Activated CD8-positive, alpha-beta memory T cell treated with anti-CD3 and anti-CD28 coated beads for 24 hours (primary cell): ENCODE measurements at places on chromosomes 4 and X.

- DNase-seq = no peak
Observed at GRCh38 chrX:124555036-124555595, 208.8 kb downstream of the SH2D1A start.

GRCh38 chr4:163109967-163110366 lies 56.7 kb downstream of the NAF1 start:
- DNase-seq = no peak

GRCh38 chr4:108287834-108288413 lies 119.2 kb upstream of the LEF1 start:
- no peak for DNase-seq

DNA sequence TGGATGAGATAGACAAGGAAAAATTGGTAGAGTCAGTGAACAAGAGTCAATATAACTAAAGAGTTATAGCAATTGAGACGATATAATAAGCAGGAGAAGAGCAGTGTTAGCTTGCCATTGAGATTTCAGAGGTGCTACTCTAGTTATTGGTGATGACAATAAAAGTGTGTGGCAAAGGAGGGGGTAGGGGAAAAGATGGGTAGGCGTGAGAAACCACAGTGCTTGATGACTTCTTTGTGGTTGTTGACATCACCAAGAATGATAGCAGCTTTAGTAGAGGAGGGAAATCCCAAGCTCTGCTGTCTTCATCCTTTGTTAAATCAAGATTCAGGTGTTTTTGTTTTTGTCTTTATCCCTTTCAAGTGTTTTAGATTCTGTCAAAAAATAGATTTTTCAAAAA lies 179.9 kb upstream of the PPP3CA start:
- DNase-seq = peak; percentile 70

DNA sequence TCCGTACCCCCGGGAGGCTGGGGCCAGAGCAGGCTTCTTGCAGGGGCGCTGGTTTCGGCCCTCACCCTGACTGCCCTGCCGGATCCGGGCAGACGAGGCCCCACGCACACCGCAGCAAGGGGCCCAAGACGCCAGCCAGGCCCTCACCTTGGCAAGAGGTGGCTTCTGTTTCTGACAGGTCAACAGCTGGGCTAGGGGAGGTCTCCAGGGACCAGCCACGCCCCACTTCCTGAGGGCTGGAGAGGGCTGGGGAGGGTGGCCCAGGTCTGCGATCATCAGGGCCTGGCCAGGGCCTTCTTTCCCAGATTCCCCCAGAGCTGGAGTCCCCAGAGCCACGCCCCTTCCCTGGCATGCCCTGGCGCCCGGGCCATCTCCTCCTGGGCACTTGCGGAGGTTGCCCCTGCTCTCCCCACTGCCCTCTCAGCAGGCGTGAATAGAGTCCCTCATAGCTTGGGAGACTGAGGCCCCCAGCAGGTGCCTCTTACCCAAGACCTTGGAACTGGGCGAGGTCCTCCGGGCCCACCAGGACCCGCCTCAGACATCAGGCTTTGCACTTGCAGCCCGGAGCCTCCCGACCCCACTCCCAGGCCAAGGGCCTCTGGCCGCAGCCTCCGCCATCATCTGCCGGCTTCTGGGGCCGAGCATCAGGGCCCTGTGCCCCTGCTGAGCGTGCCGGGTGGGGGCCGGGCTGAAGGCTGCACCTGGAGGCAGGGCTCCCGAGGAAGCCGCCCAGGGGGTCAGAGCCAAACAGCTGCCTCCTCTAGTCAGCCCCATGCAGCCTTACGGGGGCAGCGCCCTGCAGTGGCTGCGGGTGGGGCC lies 6.3 kb upstream of the FGFR3 start:
- no peak for DNase-seq

DNA sequence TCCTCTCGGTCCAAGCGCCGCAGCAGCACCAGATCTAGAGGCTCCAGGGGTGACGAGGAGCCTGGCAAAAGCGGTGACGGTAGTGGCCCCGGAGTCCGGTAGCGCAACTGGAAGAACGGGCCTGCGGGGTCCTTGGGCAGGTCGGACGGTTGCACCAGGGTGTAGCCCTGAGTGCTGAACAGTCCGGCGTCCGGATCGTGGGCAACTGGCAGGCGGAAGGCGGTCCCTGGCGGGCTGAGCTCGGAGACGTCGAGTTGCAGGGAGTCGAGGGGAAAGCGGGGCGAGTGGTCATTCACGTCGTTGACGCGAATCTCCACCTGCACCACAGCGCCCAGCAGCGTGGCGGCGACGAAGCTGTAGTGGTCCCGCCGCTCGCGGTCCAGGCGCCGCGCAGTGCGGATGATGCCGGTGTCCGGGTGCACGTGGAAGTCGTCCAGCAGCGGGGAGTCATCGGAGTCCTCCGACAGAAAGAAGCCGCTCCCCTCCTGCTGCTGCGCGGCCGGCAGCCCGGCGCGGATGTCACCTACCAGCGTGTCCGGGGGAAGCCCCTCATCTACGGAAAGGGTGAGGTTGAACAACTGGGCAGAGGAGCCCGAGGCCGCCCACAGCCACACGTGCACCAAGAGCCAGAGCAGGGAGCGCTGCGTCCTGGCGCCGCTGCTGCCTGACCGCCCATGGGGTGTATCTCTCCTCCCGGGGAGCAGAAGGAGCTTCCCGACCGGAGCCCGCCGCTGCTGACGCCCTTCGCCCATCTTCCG lies 837 bp downstream of the DCHS2 start:
- peak; percentile 61 for DNase-seq

GRCh38 chrX:148582353-148582752 lies 81.9 kb downstream of the AFF2 start:
- DNase-seq = no peak

- DNase-seq = no peak
Observed at GRCh38 chr4:76558396-76559235, 123.6 kb downstream of the SHROOM3 start.

- no peak for DNase-seq
Observed at GRCh38 chr4:4613641-4614286, 71.9 kb upstream of the STX18 start.

DNA sequence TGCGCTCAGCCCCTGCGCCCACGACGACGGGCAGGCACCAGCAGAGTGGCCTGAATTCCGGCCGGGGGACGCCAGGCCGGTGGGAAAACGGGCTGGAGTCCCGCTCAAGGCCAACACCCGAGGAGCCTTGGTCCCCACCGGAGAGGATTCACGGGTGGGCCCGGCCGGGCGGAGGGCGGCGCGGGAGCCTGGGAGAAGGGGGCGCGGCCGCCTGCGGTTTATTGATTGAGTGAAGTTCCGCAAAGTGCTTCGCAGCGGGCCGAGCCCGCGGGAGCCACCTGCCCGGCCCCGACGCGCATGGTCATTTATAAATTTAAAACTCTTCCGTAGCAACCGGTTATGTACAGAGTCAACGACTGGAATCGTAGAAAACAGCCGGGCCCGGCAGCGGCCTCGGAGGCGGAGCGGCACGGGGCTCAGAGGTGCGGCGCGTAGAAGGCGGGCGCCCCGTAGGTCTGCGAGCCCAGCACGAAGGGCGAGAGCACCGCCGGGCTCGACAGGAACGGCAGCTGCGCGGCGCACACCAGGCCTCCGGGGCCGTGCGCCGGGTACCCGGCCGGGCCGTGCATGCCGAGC lies 3.6 kb downstream of the NKX1-1 start:
- DNase-seq = peak; percentile 54

DNA sequence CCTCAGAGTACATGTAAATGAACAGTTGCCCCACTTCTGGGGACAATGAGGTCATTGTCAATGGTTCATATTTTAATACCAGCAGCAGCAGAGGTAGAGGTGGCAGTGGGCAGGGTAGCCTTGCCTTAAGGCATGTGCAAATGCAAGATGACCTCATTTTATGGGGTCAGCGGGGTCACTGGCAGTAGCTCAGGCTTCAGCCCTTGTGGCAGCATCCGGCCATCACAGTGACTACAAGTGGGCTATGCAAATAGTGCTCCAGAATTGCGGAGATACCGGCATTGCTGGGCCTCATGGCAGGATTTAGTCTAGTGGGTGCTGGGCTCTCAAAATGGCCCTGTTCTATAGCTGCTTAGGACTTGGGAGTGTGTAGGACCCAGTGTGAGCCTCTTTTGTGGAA lies 144.7 kb downstream of the FAM47A start:
- DNase-seq = no peak

DNA sequence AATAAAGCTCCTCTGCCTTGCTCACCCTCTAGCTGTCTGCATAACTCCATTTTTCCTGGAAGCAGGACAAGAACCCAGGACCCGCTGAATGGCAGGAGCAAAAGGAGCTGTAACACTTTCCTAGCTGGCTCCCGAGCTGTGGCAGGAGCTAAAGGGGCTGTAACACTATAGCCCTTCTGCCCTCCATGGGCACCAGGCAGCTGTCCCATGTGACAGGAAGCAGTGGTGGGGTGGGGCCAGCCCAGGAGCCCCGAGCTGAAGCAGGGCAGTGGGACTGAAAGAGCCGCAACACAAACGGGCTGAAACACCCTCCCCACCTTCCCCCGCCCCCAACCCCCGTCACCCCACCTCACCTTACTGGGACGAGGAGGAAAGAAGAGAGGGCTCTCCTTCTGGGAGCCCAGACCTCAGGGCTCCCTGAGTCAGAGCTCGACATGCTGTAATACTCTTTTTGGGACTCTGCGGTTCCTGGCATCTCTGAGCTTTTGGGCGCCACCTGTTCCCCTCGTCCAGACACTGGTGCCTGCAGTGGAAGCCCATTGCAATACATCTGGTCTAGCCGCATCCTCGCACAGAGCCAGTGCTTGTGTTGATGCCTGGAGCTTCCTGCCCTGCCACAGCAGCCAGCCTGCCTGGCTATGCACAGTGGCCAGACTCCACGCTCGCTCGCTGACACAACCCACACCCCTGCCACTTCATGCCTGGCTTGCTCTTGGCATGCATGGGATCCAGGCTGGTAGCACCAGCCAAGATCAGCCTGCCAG lies 39.4 kb downstream of the PPM1K start:
- DNase-seq = peak; percentile 79

DNA sequence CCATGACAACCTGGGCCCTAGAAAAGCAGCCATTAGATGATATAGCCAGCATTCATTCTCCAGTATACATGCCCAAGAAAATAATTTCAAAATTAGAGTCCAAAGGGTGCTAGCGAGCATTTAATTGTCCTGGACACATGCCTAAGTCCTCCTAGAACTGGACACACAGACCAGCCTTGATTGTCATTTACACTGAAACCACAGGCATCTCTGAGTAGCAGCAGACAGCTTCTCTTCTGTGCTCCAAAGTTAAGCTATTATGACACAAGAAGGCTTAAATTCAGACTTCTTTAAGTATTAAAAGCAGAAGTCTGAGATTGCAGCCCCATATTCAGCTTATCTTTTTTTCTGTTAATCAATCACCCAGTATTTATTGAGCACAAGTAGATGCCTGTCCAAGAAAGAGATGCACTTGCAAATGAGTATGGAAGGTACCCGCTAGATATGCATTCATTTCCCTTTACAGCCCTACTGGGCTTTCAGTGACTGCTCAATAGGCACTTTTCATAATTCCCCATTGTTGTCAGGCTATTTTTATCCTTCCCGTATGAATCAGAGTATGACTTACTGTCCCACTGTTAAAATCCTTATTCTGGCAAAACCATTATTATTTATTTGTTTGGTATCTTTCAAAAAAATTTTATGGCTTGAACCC lies 374.1 kb downstream of the FBXW7 start:
- DNase-seq = no peak

DNA sequence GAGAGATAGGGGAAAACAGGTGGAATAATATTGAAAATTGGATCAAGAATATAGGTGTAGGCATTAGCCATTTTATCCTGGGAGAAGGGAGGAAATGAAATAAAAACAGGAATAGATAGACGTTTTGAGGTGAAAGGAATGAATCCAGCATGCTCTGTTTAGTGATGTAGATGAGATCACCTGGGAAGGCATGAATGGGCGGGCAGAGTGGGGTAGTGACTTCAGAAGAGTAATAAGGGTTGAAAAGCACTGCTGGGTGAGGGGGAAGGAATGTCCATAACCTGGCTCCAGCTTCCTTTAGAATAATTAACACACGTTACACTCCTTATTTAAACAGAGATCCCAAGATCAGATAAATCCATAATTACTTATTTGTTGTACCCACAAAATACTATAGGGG lies 191.1 kb upstream of the ANXA3 start:
- no peak for DNase-seq

DNA sequence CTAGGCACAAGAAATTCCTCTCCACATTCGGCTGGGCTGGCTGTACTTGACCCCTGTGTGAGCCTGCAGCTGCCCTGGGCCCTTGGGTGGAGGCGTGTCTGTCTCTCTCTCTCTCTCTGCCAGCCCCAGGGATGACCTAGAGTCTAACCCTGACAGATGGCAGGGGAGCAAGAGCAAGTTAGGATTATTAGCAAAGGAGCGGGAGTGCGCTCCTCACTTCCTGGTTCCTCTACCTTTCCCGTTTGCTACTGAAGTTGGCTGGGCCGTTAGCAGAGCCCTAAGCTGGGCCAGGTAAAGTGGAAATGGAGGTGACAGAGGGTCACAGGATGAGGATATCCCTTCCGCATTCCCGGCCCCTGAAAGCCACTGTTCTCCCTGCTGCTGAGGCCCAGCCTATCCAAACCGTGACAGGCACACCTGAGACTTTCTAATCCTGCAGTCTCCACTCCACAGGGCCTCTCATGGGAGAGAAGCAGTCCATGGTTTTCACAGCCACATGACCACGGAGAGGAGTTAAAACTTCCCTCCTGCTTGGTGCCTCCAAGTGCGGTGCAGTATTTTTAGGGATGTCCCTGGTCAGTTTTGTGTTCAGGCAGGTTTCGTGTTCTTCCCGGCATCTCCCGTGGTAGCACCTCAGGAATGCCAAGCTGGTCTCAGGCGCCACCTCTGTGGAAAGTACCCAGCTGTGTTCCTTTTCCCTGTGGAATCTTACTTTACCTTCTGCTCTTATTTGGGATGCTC lies 79.3 kb downstream of the CLDN22 start:
- no peak for DNase-seq

GRCh38 chrX:133369065-133369464 lies 46.2 kb downstream of the GPC4 start:
- no peak for DNase-seq

- no peak for DNase-seq
Observed at GRCh38 chr4:155673453-155673979, 6.9 kb downstream of the GUCY1A1 start.

DNA sequence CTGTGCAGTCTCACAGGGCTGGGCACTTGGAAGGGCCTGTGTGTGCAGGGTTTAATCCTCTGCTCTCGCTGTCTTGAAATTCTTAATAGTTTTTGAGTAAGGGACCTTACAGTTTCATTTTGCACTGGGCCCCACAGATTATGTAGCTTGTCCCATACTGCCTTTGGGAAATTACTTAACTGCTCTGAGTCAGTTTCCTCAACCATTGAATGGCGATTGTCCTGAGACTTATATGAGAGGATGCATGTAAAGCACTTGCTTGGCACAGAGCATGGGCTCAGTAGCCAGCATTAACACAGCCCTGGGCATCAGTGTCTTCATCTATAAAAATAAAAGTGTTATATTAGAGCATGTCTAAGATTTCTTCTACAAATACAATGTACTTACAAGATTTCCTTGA lies 55.8 kb downstream of the CLCN5 start:
- DNase-seq = no peak
